ENCODE measurements at places on chromosomes 3 and 15. TPM values are rescaled to one million over a fixed set of nuclear protein-coding genes. Genes with fewer than 3 reads are reported as not detected.

GRCh38 chr15:92886042-92886537 is 14.0 kb upstream of the CHD2 start:
- peak overlapping the region; percentile 98 for H3K27ac ChIP-seq
- H3K4me1 ChIP-seq: peaks cover 20% of the 10 kb centered on the region
- peaks cover 85% of the 10 kb centered on the region for H3K36me3 ChIP-seq
- no peaks in the 10 kb centered on the region for H3K27me3 ChIP-seq

Gene GPR149
- total RNA-seq: not detected

Gene PP2D1
- total RNA-seq: not detected

DNA sequence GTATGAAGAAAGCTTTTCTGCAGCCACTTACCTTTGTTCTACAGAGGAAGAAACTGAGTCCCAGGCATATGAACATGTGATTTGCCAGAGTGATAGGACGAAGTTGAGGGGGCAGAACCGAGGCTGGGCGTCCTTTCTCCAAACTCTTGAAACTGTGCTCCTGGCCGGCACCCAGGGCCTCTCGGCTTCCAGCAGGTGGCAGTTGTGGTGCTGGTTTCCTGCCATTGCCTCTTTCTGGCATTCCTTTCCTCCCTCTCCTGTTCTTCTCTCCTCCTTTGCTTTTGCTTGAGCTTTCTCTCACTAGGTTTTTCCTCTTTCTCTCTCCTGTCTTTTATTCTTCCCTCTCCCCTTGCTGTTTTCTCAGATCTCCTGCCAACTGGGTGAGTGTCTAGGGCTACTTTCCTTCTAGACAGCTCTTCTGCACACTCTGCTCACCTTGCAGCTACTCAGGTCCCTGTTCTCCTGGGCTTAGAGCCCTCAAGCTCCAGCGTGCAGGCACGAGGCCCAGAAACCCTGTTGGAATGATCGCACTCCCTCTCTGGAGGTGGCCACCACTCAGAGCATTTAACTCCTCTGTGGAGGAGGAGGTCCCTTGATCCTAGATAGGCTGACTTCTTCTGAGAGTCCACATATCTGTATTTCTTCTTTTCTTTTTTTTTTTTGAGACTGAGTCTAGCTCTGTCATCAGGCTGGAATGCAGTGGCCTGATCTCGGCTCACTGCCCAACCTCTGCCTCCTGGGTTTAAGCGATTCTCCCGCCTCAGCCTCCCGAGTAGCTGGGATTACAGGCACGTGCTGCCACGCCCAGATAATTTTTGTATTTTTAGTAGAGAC is 26.2 kb downstream of the TRAK1 start:
- peaks cover 6% of the 10 kb centered on the region for H3K36me3 ChIP-seq
- peak overlapping the region; percentile 68 for H3K4me3 ChIP-seq
- peak overlapping the region; percentile 85 for H3K27ac ChIP-seq
- H3K4me1 ChIP-seq: peaks cover 34% of the 10 kb centered on the region

Gene LSAMP
- not detected for total RNA-seq

GRCh38 chr3:29329986-29330890 is 49.4 kb downstream of the RBMS3 start:
- peak overlapping the region; percentile 39 for H3K27ac ChIP-seq
- no peaks in the 10 kb centered on the region for H3K27me3 ChIP-seq
- H3K4me3 ChIP-seq: no peak overlapping the region
- peaks cover 39% of the 10 kb centered on the region for H3K4me1 ChIP-seq

Gene CFAP161
- not detected for total RNA-seq

DNA sequence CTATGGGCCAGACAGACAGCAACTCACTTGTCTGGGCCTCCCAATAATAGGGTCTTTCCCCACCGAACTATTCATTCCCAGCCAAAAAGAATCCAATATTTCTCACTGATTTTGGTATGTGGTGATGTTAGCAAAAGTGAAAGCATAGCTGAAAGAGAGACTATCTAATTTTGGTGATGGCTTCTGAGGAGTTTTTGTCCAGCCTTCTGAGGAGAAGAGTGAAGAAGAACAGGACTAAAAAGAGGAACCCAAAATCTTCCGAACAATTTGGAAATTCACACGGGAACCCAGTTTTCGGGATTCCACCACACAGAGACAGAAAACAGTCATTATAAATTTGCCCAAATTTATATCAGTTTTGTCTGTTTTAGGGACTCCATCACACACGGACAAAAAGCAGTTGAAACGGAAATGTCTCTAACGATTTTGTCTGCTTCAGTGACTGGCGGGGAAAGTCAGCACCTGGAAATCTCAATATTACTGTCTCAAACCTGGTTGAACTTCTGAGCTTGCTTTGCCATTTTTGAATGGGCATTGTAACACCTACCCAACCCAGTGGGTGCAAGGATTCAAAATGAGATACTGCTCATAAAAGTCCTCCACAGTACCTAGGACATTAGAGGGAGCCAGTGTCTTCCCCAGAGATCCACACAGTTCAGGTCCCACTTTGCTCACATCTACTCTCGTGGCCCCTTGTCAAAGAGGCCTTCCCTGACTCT is 9.1 kb downstream of the CD80 start:
- H3K36me3 ChIP-seq: no peaks in the 10 kb centered on the region
- H3K27me3 ChIP-seq: no peaks in the 10 kb centered on the region
- H3K4me1 ChIP-seq: no peaks in the 10 kb centered on the region
- H3K27ac ChIP-seq: no peak overlapping the region
- H3K4me3 ChIP-seq: no peak overlapping the region

All from MCF 10A (cell line).